ENCODE measurements at places on chromosomes 1 and 21.

- no peak for DNase-seq
Measured at GRCh38 chr1:37634244-37634991, at the start of gene RSPO1. Gene RSPO1, minus strand, starts transcription at chr1:37634892. Its CDS starts 5,231 bp downstream, at chr1:37629661.

- DNase-seq = no peak
Measured at GRCh38 chr1:195584870-195585624, 1023.2 kb downstream of the KCNT2 start.

GRCh38 chr1:169594391-169594790, 8.1 kb upstream of the F5 start:
- DNase-seq = no peak

DNA sequence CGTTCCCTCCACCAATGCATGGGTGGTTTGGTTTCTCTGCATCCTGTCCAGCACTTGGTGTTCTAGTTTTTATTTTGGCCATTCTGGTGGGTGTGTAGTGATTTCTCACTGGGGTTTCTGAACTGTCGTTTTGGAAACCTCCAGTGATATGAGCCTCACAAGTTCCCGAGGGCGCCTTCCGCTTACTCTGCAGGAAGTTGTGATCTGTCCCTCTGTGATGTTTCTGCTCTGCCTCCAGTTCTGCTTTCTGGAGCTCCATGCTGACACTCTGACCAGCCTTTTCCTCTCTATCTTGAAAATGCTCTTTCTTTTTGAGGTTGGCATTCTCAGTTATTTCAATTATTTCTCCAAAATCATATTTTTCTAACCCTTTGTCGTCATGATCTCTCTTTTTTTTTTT, 111.6 kb downstream of the PLD5 start:
- DNase-seq = no peak

- DNase-seq = no peak
Measured at GRCh38 chr1:245753807-245754206, 599.0 kb downstream of the KIF26B start.

- no peak for DNase-seq
Measured at GRCh38 chr1:45787905-45788304, 15.5 kb upstream of the MAST2 start.

GRCh38 chr1:161707503-161707902, 474 bp downstream of the FCRLA start:
- DNase-seq = no peak

- DNase-seq = no peak
Measured at GRCh38 chr1:228852511-228853088, 117.3 kb downstream of the RHOU start.

GRCh38 chr1:226199971-226200370, 13.4 kb upstream of the ACBD3 start:
- no peak for DNase-seq

DNA sequence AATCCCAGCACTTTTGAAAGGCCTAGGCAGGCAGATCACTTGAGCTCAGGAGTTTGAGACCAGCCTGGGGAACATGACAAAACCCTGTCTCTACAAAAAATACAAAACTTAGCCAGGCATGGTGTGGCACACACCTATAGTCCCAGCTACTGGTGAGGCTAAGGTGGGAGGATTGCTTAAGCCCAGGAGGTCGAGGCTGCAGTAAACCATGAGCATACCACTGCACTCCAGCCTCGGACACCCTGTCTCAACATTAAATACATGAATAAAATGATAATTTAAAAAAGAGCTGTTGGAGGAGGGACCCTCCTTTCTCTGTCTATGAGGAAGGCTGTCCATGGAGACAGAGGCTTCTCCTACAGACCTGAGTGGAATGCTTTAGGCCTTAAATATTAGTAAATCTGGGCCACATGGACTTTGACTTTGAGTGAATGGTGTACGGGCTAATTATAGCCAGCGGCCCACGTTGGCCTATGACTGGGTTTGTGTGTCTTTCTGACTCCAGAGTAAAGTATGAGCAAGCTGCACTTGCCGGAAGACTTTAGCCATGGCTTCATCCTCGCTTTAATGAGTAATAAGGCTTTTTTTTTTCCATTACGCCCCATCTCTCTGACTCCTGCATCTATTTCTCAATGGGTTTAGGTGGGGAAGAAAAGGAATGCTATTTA, 21.3 kb downstream of the RAB3B start:
- DNase-seq = no peak

- no peak for DNase-seq
Measured at GRCh38 chr21:14685568-14685967, 139.5 kb upstream of the SAMSN1 start.

DNA sequence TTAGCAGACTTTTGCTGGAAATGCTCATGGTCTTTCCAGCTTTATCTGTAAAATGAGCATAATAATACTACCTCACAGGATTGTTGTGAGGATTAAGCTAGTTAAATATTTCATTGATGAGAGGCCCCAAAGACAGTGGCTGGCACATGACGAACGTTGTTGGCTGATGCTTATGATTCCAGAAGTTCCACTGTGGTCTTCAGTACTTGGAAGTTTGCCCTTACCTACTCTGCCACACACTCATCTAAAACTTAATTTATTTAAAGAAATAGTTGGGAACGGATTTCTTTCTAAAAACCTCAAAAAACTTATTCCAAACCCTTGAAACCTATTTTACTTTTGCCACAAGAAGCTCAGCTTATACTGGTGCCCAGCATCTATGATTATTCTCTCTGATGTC, 170.7 kb downstream of the DHRS3 start:
- no peak for DNase-seq

GRCh38 chr1:234535763-234536515, 57.0 kb upstream of the TARBP1 start:
- DNase-seq = no peak

- DNase-seq = no peak
Measured at GRCh38 chr1:117286145-117286544, 75.4 kb upstream of the VTCN1 start.
